ENCODE measurements at places on chromosomes 7 and 10.
A peak's percentile ranks its signal among the peaks of the same experiment; 100 is the strongest.

- DNase-seq: no peak
Observed at GRCh38 chr7:101222275-101222830, 4.4 kb downstream of the ZNHIT1 start.

DNA sequence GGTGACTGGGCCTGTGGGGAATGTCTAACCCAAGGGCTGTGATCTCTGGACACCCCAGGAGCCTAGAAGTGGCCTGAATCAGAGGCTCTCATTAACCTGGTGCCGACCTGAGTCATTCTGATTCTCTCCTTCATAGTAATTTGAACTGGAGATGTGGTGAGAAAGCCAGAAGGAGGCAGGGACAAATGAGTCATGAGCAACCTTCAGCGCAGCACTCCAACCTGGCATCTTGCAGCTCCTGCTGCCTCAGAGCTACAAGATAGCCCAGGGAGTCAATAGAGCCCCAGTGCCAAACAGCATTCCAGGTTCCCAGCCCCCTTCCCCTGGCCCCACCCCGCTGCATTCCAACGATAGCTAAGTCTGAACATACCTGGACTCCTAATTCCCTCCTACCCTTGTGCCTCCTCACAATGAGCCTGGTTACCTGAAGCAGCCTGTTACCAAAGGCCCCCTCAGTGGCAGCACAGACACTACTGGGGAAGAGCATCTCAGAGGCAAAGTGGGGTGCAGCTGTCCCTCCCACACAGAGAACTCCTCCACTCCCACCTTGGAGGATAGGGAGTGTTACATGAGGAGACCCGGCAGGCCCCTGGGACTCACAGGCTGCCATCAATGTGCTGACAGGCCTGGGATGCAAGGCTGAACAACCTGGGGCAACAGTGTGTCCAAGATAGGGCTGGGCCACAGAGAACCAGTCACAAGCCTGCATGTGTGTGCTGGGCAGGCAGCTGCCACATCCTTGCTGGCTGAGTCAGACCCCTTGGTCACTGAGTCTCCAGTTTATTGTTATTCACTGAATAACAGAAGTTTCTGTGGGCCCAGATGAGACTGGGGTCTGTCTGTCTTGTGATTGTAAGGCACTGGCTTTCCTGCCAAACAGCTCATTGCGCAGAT, 76.8 kb upstream of the LEP start:
- DNase-seq: peak; percentile 85

DNA sequence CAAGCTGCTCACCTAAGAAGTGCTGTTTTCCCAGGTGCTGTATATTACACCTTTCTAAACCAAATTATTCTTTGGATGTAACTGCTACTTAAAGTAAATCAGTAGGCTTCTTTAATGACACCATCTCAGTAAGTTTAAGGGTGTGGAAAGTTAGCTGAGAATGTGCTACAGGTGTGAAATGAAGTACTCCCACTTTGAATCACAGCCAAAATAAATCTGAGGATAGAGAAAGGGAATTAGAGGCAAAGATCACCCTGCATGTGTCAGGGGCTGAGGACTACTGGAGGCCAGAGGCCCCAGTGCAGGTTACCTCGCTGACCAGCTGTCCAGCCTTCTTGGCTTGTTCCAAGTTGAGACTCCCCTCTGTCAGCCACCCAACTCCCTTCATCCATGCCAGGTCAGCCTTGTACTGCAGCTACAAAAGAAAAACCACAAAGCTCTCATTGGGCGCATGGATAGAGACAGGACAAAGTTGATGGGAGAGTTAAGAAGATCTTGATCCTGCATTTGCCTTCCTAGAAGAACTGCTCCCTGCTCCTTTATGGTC, 35.2 kb downstream of the NRAP start:
- no peak for DNase-seq

- no peak for DNase-seq
Observed at GRCh38 chr7:156609010-156609877, 31.3 kb upstream of the RNF32 start.

DNA sequence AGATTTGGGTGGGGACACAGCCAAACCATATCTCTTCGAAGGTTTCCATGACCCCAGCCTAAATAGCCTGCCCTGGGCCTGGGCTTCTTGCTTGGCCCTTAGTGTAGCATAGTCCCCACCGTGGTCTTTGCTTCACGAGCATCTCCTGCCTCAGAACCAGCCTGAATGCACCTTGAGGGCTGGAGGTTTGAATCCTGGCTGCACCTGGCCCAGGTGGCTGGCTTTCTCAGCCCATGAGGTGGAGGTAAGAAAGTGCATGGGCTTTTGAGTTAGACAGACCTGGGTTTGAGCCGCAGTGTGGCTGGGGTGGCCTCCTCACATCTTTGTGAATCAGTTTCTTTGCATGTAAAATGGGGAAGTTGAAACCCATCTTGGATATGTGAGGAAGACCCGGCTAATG, 24.2 kb upstream of the PCBD1 start:
- DNase-seq: no peak

DNA sequence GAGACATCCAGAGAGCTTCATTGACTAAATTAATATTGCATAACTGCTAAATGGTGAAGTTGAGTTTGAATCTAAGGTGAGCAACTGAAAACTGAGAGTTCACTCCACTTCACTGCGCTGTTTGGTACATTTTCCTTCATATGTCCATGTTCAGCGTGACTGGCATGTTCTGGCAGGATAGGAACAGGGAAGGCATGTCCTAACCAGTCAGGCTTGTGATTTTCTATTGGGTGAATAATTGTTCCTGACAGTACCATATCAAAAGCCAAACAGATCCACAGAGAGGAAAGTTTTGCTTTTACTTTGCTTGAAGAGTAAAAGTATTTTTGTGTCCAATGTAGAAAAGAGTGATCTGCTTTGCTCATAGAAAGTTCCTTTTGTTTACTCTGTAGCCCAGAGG, 53.2 kb downstream of the WDFY4 start:
- DNase-seq: no peak

Measured in astrocyte (in vitro differentiated cells and primary cell).